T-helper 9 cell (primary cell): ENCODE measurements at places on chromosomes 7 and 10.

- no peak for DNase-seq
These were observed 165.8 kb downstream of the LRRC4 start for GRCh38 chr7:127865466-127865865.

DNA sequence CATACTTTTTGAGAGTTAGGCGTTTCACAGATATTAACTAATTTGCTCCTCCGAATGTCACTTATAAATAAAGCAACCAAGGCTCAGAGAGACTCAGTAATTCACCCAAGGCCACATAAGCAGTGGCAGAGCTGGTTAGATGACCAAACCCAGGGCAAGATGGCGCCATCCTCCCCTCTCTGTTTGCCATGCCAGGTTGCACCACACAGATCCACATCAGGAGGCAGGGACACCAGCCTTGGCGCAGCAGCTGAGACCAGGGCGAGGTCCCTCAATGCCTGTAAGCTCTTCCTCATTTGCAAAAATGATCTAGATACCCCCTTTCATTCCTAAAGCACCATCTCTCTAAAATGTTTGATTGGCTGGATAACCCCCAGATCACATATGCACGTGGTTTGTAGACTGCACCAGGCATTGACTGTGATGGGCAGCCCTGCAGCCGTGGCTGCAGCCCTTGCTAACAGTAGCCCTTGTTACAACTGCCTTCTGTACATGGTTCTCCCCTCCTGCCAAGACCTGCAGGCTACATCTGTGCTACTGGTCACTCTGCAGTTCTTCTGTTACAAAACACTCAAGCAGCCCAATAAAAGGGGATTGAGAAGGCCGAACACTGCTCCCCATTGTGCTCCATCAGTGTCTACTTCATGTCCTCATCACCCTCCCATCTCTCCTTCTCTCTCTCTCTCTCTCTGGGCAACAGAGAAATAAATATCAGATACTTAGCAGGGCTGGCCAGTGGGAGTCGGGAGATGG, 298.6 kb downstream of the PRPF18 start:
- no peak for DNase-seq

DNA sequence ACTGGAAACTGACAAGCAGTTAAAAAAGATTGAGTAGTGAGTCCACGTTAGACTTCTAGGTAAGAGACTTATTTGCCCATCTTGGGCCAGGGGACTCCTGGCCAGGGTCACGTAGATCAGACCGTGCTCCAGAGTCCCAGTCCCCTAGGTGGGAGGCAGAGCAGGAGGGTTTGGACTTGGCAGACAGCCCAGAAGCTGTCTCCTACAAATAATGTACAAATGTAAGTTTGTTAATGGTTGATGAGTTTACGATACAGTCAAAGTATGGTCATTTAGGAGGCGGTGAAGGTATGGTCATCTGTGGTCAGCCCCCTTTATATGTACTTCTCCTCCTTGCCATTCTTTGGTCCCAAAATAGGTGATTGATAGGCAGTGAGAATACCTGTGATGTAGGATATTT, 28.2 kb downstream of the INPP5F start:
- DNase-seq, result no peak

DNA sequence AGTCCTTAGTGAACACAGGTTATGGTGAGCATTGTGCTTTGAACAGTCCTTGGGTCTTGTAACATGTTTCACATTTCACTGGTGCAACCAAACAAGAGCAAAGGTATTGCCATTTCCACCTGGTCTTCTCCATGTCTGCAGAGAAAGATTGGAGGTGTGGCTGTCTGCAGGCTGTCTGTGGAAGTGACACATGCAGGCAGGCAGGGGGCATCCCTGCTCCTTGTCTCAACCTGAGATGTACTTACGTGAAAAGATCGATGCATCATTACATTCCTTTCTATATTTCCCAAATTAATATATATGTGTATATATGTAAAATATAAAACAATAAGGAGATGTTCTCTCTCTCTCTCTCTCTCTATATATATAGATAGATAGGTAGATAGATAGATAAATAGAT, 54.3 kb downstream of the LRRC18 start:
- DNase-seq, result no peak

DNA sequence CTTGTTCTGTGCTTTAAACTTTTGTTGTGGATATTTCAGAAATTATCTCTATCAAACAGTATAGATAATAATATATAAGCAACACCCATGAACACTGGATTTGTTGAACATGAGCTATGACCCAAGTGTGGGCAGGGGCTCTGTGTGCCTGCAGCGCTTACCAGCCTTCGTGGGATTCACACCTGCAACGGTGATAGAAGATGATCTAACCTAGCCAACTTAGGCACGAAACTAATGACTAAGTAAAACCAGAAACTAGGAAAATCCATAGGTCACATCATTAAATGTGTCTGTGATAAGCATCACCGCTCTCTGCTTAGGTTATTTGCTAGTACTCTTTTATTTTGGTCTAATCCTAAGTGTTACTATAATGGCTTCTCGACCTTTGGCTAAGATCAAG, 18.0 kb downstream of the SPAG6 start:
- no peak for DNase-seq

DNA sequence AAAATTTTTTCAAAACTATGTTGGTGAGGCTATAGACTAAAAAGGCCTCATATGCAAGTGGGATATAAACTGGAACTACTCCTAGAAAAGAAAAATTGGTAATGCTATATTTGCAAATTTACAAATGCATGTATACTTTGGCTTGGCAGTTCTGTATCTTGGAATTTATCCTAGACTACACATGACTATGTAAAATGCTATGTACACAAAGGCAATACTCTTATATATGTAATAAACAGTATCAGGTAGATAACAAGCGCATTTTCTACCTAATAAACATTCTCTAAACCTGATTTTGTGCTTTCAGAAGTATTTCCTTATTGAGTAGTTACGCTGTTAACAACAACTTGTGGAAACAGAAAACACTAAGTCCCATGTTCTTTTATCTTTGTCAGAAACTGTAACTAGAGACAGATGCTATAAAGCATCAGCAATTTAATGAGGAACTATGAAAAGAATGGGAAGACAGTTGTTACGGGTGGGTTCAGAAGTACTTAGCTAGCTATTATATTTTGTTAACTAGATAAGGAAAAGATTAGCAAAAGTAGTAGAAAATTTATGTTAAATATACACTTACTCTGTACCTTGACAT, 107.8 kb downstream of the ARHGAP12 start:
- DNase-seq, result no peak

GRCh38 chr10:119006451-119007210, 22.9 kb upstream of the NANOS1 start:
- DNase-seq, result no peak

DNA sequence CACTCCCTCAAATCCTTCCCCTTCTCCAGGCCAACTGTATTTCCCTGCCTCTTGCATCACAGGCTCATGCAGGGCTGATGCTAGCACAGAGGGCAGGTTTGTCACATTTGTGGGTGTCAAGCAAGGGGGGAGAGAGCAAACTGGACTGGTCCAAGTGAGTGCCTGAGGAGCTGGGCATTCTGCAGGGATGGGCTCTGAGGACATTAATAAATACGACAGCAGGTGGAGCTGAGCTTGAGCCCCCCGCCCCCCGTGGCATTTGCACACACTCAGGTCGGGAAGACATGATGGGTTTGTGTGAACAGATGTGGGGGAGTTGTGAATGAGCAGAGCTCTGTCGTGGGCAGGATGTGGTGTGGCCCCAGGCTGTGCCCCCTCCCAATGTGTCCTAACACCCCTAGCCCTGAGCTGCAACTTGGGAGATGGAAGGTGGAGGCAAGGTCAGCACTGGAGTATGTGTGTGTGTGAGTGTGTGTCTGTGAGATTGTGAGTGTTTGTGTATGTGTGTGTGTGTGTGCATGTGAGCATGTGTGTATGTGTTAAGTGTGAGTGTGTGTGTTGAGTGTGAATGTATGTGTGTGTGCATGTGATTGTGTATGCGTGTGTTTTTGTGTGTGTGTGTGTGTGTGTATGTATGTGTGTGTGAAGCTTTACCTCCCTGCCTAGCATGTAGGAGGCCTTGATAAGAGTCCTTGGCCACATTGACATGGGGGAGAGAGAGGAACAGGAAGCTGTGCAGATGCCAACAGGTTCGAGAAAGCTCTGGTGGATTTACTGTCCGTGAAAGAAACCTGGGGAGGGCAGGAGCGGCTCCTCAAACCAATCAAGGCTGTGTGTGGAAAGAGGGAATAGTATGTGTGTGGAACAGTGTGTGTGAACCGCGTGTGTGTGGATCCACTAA, 9.1 kb downstream of the RASSF4 start:
- no peak for DNase-seq

GRCh38 chr10:93402192-93402591, 79.9 kb downstream of the MYOF start:
- no peak for DNase-seq

DNA sequence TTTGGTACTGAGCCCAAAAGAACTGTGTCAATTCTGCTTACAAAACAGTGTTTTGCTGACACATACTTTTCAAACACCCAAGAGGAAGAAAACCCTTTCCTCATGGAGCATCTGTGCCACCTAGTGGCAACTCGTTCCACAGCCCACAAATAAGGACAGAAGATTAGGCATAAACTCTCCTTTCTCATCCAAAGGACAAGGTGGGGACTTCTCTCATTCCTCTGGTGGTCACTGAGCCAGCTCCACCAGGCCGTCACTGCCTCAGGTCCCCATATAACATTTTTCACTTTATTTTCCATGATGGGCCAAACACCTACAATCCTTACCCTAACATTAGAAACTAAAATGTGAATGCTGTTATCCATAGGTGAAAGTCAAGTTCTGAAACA, 76.9 kb downstream of the RNF216 start:
- DNase-seq, result peak; percentile 62

- no peak for DNase-seq
These were observed 105.2 kb downstream of the TCERG1L start for GRCh38 chr10:131206111-131206995.

DNA sequence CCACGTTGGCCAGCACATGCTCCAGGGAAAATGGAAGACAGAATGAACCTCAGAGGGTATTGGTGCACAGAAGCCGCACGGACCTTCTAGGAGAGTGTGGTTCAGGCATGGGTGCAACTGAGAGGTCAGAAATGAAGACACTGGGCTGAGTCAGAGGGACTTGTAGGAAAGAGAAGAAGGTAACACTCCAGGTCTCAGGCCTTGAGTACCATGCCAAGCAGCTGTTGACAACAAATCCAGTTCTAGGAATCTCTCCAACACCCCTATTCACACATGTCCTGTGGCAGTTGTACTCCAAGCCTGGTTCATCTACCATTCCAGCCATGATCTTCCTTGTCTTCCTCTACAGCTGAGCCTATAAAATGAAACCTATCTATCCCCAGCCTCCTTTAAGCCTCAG, 251.6 kb downstream of the USP6NL start:
- DNase-seq, result no peak

DNA sequence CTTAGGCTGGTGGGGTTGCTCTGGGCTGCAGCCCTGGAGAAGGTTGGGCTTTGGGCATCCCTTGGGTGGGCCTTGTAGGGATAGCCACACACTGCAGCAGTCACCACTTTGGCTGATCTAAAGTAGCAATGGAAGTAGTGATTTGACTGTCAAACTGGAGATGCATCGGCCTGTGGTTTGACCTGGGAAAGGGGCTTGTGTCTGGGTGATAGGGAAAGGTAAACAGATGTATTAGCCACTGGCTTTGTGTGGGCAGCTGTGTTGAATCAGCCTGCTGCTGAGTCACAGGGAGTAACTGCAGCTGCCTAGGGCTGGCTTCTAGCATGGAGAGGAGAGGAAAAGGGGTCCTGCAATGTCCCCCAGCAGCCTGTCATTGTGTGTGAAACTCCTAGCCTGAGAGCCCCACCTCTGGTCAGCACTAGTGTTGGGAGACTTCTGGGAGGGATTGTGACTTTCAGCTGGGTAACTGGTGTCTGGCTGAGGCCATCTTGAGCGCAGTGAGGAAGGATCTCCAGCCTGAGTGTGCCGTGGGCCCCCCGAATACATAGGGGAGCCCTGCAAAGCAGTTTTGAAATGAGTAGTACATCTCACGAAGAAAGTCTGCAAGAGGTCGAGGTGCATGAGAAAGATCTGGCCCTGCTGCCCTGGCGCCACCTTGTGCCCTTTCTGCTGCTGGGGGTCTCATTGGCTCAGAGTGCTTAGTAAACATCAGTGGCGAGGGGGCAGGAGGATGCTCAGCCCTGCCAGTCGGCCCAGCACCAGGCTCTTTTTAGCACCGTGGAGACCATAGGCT, 117.3 kb downstream of the FANK1 start:
- no peak for DNase-seq

GRCh38 chr10:29658984-29659965, 24.5 kb upstream of the SVIL start:
- peak; percentile 52 for DNase-seq

DNA sequence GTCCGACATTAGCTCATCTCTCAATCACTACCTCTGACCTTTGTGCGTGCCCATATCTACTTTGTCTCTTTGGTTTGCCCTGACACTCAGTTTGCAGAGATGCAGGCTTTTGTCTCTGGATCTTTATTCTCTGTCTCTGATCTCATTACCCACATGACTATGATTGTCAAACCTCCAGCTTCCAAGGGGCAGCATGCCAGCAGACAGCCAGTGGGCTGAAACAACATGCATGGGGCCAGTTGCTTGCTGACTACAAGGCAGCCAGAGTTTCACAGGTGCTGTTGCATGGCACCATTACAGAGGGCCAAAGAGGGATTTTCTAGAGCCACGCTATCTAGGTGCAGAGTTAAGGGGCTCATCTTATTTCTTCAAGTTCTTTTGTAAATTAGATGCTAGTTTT, 146.2 kb downstream of the SPAG6 start:
- no peak for DNase-seq

DNA sequence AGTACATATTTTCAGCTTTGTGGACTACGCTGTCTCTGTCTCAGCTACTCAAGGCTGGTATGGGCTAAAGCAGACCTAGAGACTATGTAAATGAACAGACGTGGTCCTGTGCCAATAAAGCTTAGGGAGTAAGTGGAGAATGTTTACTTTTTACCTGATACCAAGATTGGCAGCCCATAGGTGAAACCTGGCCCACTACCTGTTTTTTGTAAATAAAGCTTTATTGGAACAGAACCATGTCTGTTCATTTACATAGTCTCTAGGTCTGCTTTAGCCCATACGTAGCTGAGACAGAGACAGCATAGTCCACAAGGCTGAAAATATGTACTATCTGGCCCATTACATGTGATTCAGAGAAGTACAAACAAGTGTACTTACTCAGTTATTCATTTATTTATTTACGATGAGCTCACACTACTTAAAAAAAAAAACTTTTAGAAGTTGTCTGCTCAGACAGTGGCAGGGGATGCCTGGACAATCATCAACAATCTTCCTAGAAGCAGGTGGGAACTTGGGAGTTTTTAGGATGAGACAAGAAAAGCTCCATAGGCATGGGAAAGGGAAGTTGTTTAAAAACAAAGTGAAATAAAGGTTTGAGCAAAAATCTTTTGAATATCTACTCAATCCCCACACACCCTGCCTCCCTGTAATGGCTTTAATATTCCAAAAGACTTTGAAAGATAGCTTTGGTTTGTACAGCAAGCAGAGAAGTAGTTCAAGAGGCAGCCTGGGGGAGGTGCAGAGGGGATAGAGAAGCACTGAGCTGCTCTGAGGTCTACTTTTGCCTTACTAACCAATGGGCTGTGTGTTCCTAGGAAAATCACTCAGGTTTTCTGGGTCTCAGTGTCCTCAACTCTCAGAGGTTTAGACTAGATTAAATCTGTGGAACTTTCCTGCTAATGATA, 114.4 kb upstream of the AFAP1L2 start:
- DNase-seq, result no peak

GRCh38 chr7:39400836-39401235, 165.4 kb upstream of the YAE1 start:
- no peak for DNase-seq
